ENCODE measurements at places on chromosomes 1 and 21. TPM values are rescaled to one million over a fixed set of nuclear protein-coding genes. Genes with fewer than 3 reads are reported as not detected.

DNA sequence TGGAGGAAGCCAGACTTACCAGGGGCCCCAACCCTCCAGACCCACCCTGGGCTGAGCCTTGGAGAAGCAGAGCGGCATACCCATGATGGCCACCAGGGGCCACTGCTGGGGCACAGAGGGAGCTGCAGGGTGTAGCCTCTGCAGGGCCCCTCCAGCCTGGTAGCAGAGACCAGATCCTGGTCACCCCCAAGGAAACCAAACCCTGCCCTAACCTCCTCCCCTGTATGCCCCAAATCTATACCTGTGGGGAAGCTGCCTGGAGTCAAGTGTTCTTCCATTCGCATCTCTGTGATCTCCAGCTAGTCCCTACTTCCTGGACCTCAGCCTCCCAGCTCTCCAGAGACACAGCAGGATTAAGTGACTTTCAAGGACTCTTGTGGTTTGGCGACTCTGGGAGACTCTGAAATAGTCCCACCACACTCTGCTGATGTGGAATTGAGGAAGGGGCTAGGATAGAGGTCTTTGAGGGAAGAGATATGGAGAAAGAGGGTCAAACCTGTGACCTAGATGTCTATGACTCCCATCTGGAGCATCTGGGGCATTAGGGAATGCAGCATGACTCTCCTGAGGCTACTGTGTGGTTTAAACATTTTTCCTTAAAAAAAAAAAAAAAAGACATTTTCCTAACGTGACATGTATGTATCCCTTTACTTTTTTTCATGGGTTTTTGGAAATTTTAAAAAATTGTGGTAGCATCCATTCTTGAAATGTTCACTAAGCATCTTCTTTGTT, 119.2 kb upstream of the IPO9 start:
- DNase-seq = peak; percentile 87

APCS gene
- total RNA-seq = not detected

DMRTA2 gene
- not detected for total RNA-seq

- no peak for DNase-seq
Observed at GRCh38 chr1:48773133-48773532, 3.6 kb downstream of the BEND5 start.

SH2D1B gene
- 0.40 TPM for total RNA-seq

GRCh38 chr1:193542690-193543089, 356.3 kb upstream of the B3GALT2 start:
- no peak for DNase-seq

ANKRD35 gene
- 1.1 TPM for total RNA-seq

DNA sequence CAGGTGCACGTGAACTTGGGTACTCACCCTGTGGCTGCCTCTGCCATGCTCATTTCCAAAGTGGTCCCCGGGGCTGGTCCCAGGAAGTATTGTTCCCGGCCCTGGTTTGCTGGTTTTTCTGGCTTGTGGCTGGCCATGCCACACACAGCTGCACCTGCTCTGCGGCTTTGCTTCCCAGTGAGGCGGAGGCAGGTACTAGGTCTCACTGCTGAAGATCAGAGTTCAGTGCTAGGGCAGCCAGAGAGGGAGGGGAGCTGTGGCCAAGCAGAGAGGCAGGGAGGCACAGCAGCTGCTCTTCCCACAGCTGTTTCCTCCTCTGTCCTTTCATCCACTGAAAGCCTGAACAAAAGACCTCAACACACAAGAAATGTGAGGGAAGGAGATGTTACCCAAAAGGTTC, 30.5 kb downstream of the ENO1 start:
- no peak for DNase-seq

KRTAP10-1 gene
- not detected for total RNA-seq

Data from left ventricle myocardium superior (tissue), 1 donor.